ENCODE measurements at places on chromosomes 6 and 20.

DNA sequence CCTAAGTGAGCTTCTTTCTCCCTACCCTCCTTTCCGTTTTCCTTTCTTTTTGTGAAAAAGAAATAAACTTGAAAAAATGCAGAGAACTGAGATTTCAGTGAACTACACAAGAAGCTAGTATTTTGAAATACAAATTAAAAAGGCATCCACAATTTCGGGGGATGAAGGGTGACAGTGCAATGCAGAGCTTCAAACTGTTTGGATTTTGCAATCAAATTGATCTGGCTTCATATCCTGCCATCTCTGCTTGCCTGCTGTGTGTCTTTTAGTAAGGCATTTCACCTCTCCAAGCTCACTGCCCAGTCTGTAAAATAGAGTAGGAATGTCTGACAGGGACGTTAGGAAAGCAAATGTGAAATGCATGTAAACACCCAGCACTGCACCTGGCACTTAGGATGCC is 258.0 kb downstream of the HACE1 start:
- DNase-seq: no peak

DNA sequence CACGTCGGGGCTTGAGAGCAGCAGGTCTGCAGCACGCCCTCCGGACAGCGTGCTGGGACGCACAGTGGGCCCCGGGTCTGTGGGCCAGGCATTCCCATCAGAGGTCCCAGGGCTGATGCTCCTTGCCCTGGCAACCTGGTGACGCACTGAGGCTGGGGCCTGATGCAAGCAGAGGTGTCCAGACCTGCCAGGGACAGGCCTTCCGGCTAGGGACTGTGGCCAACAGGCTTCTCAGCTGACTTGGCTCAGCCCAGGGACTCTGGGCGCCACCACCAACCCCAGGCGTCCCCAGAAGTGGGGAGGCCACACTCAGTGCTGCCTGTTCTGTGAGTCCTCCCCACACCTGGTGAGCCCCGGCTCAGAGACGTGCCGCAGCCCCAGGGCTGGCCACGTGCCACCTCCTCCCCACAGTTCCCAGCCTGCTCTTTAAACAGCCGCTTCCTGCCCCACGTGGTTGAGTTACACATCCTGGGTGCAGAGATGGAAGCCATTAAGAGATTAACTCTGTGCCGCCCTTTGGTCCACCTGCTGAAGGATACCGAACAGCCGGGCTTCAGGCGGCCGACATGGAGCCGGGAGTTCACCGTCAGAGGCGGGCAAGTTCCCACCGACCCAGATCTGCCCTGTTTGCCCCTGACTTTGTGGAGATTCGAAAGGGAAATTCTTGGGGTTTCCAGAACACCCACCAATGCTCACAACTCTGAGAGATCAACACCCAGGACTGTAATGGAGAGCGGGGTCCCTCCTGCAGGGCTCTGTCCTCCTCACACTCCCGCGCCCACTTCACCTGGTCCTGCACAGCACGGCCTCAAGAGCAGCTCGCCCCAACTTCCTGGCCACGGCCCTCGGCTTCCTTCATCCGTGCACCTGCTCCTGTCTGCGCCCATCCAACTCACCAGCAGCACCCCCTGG is 37.6 kb upstream of the ZBP1 start:
- DNase-seq: no peak

DNA sequence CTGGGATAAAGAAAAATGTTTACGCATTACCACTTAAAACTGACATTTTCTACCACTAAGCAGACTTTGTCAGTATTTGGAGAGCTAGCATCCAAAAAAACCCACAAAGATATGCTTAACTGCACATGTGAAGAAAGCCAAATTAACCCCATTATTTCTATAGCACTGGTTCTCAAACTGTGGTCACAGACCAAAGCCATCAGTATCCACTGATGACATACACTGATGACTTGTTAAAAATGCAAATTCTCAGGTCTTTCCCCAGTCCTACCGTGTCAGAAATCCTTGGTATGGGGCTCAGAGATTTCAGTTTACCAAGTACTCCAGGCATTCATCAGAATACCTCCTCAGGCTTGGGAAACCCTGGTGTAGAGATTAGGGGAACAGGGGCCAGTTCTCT is 230.2 kb downstream of the PTPRK start:
- DNase-seq: no peak

GRCh38 chr6:79672631-79673111 is 41.5 kb downstream of the SH3BGRL2 start:
- DNase-seq: no peak
